Diencephalon (tissue), 1 donor: ENCODE measurements at places on chromosomes 7 and 10. TPM values are rescaled to one million over a fixed set of nuclear protein-coding genes. Genes with fewer than 3 reads are reported as not detected.

KCP gene
- 1.2 TPM for total RNA-seq

FBXO24 gene
- not detected for total RNA-seq

LZTS2 gene
- 18.5 TPM for total RNA-seq

SH2D4B gene
- total RNA-seq: 0.23 TPM

GPR22 gene
- total RNA-seq: 27.2 TPM

HSPA12A gene
- total RNA-seq: 41.1 TPM

ACADSB gene
- total RNA-seq: 18.7 TPM

SPOCK2 gene
- total RNA-seq: 207 TPM

ARHGAP21 gene
- total RNA-seq: 223 TPM

SPDYE16 gene
- total RNA-seq: 0.23 TPM

CNNM1 gene
- total RNA-seq: 6.5 TPM

JAKMIP3 gene
- 7.6 TPM for total RNA-seq

MOGAT3 gene
- total RNA-seq: not detected

ZNF488 gene
- total RNA-seq: 1.6 TPM

MSS51 gene
- 3.5 TPM for total RNA-seq

BLVRA gene
- total RNA-seq: 16.8 TPM

BHLHA15 gene
- total RNA-seq: 9.5 TPM

DTX2 gene
- 3.0 TPM for total RNA-seq

PRTFDC1 gene
- total RNA-seq: 31.8 TPM

ALOX5 gene
- 3.2 TPM for total RNA-seq

TMEM273 gene
- 2.1 TPM for total RNA-seq

ELN gene
- 33.2 TPM for total RNA-seq

HOGA1 gene
- total RNA-seq: 2.5 TPM

GNAT3 gene
- not detected for total RNA-seq

GPR15LG gene
- not detected for total RNA-seq

CFAP70 gene
- 6.0 TPM for total RNA-seq

CYP3A4 gene
- not detected for total RNA-seq

CREB5 gene
- total RNA-seq: 9.2 TPM
